ENCODE measurements at places on chromosomes 5 and 9.

DNA sequence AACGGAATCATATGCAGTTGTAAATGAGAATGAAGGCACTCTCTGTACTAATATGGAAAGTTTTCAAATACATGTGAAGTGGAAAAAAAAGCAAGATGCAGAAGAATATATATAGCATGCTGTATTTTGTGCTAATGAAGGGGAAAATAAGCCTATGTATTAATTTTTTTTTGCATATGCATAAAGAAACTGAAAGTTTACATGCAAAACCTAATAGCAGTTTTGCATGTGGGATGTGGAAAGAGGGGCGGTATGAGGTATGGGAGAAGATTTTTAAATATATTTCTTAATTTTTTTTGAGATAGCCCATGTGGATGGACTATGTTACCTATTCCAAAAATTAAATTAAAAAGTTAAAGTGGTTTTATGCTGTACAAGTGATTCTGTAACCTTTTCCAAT is 83.7 kb upstream of the IL12B start:
- DNase-seq, result no peak

- no peak for DNase-seq
These were observed 43.1 kb upstream of the GLIPR2 start for GRCh38 chr9:36093384-36093783.

DNA sequence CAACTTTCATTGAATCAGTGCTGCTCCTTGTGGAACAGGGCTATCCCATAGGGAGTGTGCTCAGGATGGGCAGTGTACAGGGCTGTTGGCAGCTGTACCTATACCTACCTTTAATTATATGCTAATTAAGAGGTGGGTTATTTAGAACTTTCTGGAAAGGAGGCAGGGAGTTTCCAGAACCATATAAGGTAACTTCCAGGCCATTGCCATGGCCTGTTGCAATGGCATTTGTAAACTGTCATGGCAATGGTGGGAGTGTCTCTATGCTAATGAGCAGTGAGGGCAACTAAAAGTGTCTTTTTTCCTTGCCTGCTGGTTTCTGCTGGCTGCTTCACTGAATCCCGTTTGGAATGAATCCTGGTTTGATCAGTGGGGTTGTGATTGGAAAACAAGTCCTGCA is 2.3 kb upstream of the ARHGAP26 start:
- DNase-seq, result no peak

DNA sequence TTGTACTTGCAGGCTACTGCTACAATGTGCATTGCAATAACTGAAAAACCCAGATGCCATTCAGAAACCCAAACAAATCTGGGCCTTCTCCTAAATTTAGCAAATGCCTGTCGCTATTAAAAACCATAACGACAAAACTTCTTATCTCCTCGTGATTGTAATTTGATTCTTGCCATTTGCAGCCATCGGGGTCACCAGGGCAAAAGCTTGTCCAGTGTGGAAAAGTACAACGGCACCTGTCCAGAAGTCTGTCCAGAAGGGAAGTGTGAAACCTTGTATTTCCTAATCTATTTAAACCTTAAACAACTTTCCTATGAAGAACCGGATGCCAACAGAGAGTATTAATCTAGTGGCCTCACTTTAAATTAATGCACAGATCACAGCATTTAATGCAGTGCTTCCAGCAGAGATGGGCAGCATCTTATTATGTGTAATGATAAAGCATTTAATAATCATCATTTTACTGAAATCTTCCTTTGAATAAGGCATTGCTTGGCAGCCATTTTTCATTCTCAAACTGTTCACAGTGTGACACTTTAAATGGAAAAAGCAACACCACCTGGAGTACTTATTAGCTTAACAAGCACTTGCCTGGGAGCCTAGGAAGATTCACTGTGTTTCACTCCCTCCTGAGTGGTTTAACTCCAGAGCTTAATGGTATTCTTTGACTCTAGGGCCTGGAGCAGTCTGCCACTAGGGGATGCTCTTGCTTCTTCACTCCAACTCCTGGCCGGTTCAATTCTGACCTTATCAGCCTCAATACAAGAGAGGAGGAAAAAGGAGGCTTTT is 4.9 kb upstream of the C7 start:
- peak; percentile 22 for DNase-seq

GRCh38 chr9:113927277-113927676 is 51.2 kb downstream of the ZNF618 start:
- no peak for DNase-seq

GRCh38 chr9:135607401-135608293 is 31.7 kb downstream of the GLT6D1 start:
- no peak for DNase-seq

- no peak for DNase-seq
These were observed 8.9 kb upstream of the ZNF454 start for GRCh38 chr5:178931846-178932760.

GRCh38 chr5:83471405-83472212 is at the start of gene VCAN:
TSS of gene VCAN (plus strand) at chr5:83471744. CDS start at chr5:83483519, 11,775 bp downstream.
- DNase-seq, result no peak

GRCh38 chr9:14895806-14896205 is 14.4 kb downstream of the FREM1 start:
- DNase-seq, result no peak

- peak; percentile 69 for DNase-seq
These were observed 11.1 kb upstream of the TCF7 start for GRCh38 chr5:134103397-134103796.

- DNase-seq, result no peak
These were observed 50.1 kb upstream of the PDE4D start for GRCh38 chr5:59943452-59944113.

GRCh38 chr9:75878488-75878860 is 12.0 kb upstream of the PCSK5 start:
- no peak for DNase-seq

- no peak for DNase-seq
These were observed 105.9 kb upstream of the IER5L start for GRCh38 chr9:129283705-129284606.

- no peak for DNase-seq
These were observed 99.4 kb downstream of the OXCT1 start for GRCh38 chr5:41770799-41771198.

DNA sequence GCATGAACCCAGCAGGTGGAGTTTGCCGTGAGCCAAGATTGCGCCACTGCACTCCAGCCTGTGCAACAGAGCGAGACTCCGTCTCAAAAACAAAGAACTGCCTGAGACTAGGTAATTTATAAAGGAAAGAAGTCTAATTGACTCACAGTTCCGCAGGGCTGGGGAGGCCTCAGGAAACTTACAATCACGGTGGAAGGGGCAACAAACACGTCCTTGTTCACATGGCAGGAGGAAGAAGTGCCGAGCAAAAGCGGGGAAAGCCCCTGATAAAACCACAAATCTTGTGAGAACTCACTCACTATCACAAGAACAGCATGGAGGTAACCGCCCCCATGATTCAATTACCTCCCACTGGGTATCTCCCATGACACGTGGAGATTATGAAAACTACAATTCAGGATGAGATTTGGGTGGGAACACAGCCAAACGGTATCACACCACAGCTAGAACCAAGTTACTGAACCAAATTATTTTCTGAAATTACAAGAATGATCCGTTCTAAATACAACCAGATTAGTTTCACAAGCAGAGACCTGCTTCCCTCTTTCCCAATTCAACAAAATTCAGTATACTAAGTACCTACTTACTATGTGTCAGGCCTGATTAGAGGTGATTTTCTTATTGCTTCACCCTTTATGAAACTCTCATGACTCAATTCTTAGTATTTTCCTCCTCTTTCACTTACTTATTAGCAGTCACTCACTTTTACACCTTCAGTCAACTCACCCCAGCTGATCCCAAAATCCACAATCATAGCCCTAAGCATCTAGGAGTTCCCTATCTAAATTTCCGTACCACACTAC is 8.4 kb downstream of the UBTD2 start:
- peak; percentile 68 for DNase-seq

GRCh38 chr5:77973253-77973609 is 197.1 kb upstream of the TBCA start:
- DNase-seq, result no peak

- DNase-seq, result no peak
These were observed 28.2 kb upstream of the FOXI1 start for GRCh38 chr5:170077526-170077925.

DNA sequence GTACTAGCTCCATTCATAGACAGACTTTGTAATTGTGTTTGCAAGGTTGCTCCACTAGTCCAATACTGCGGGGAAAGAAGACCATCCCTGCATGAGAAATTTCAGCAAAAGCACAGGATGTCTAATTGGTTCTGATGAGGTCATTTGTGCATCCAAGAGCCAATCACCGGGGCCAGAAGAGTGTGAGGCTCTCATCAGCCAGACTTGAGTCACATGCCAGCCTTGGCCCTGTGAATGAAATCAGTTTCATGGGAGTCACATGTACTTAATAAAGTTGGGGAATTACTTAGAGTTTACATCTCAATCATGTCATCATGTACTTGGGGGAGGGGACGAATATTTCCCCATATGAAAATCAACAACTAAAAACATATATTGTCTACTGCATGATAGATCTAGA is 1236.0 kb downstream of the MAT2B start:
- DNase-seq, result no peak

DNA sequence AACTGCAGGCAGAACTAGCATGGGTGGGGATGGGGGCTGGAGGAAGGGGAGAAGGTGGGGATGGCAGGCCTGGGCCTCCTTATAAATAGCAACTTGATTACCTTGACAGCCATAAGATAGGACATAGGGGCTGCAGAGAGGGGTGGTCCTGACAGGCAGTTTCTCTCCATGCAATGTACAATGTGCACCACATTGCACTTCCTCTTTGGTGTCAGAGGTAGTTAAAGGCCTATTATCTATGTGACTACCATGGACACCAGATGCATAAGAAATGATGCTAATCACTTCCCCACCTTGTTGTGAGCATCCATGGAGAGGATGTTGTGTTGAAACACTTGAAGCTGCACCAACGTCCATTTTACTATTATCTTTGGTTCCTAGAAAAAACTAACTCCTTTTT is 20.2 kb upstream of the SUB1 start:
- DNase-seq, result no peak

- DNase-seq, result no peak
These were observed 17.8 kb upstream of the SLC25A51 start for GRCh38 chr9:37921546-37922300.

GRCh38 chr5:96335873-96336272 is 97.2 kb downstream of the PCSK1 start:
- no peak for DNase-seq

- DNase-seq, result no peak
These were observed 52.6 kb upstream of the CNOT6 start for GRCh38 chr5:180441564-180442051.

GRCh38 chr9:133792721-133793470 is 54.7 kb upstream of the SARDH start:
- DNase-seq, result peak; percentile 29

DNA sequence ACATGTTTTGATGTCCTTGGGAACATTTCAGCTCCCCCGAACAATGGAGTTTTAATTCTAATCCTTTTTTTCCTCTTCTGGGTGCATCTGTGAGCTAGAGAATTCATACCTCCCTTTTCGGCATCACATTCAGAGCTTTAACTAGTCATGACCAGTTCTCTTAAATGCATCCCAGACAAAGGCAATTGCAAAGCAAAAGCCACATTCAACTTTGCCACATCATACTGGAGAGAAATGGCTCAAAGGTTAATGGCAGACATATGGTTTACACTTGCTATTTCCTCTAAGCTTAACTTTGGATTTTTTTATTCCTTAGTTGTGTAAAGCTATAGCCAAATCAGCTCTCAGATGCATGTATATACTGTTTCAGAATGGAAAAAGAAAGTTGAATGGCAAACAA is 153.3 kb downstream of the ESM1 start:
- no peak for DNase-seq

GRCh38 chr9:82418334-82418733 is 429.8 kb downstream of the SPATA31D1 start:
- DNase-seq, result no peak

Measured in CD4-positive, alpha-beta T cell treated with Interleukin-4 for 4 hours (primary cell).